ENCODE measurements at places on chromosomes 3 and 15. TPM values are rescaled to one million over a fixed set of nuclear protein-coding genes. Genes with fewer than 3 reads are reported as not detected.

DNA sequence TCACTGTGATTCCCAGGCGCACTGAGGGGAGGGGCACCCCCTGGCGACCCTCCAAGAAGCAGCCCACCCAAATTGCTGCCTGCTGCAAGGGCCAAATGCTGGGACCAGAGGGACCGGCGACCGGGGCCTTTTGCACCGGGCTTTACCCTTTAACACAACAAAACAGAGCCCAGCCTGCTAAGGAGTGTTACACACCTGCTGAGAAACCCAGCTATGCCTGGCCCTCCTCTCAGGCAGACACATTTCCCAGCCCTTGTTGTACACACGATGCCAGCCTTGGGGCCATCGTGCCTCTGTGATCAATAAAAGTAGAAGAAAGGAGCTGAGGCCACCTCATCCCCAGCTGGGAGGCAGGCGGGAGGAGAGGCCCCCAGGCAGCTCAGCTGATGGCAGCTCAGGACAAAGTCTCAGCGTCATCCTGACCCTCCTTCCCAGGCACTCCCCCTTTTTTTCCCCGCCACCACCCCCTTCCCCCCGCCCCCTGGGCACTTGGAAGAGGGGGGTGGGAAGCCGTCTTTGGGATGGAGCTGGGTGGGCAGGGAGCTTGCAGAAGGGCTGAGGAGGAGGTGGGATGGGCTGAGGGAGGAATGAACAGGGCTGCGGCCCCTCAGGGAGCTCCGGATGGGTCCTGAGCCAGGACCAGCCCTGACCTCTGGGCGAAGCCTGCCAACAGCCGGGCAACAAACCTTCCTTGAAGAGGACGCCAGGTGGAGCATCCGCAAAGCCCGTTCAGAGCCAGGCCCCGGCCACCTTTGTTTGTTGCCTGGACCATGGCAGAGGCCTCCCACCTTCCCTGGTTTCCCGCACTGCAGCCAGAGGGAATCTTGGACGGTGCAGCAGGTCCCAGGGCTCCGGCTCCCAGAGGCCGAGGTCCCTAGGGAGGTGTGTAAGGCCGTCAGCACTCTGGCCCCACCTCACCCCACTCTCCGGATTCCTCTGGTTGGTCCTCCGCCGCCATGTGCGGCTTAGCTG lies 45.9 kb upstream of the SEC61A1 start:
- no peak for DNase-seq

PLD1 gene
- 19.0 TPM for total RNA-seq

DNA sequence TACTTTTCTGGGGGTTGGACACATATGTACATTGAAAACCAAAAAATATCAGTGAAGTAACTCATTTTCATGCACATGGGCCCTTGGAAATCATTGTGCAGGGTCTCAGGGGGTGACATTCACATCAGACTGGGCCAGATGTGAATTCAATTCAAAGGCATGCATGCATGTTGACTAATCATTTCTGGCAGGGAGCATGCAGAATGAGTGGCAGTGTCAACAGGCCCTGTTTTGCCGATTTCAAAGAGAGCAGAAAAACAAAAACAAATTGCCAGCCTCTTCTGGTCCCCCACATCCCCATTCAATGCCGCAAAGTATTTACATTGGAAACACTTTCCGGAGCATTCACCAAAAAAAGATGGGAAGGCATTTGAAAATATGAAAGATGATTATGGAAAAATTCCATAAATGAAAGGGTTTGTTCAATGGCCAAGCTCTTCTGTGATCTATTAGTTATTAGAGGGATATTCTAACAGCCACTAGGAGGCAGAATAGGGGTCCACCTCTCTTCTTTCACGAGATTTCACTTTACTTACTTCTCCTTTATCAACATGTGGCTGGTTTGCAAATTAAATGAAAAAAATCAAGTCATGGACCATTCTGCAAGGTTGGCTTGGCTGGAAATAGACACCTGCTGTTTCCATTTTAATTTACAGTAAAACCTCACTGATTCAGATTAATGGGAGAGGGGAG lies 119.9 kb upstream of the FEZF2 start:
- no peak for DNase-seq

IL5RA gene
- 0.10 TPM for total RNA-seq

DNA sequence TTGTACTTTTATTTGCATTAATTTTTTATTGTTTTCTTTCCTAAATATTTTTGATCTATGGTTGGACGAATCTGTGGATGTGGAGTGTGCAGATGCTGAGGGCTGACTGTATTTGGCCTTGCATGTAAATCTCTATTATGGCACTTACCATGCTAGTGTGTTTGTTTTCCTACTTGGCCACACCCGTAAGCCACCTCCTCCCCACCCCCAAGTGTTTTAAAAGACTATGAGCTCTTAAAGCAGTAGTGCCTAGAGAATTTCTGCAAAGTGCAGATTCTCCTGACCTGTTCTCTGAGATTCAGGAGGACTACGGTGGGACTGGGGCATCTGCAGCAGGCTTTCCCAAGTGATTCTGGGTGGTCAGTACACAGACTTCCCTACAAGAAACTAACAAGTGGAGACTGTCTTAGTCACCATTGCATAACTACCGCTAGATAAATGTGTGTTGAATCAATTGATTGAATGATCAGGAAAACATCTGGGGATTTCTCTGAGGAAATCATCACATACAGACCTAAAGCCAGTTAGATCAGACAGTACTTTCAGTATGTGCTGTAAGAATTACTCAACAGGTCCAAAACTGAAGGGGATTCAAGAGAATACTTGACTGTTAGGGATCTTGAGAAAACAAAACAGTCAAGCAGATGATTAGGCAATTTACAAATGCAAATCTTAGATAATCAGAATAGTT lies 6.2 kb upstream of the TIPARP start:
- no peak for DNase-seq

TMC3 gene
- not detected for total RNA-seq

FBXL22 gene
- not detected for total RNA-seq

CALML4 gene
- 1.7 TPM for total RNA-seq

- DNase-seq: no peak
These were observed 822 bp downstream of the ST8SIA2 start for GRCh38 chr15:92394309-92395097.

GRCh38 chr15:101772921-101773320 lies 30.4 kb upstream of the OR4F6 start:
- DNase-seq: no peak

GRCh38 chr3:121430664-121431215 lies 115.0 kb downstream of the POLQ start:
- no peak for DNase-seq
